PC-9 (cell line): ENCODE measurements at places on chromosomes 7 and 10. TPM values are rescaled to one million over a fixed set of nuclear protein-coding genes. Genes with fewer than 3 reads are reported as not detected.

Gene TSPAN33
- 5.8 and 9.6 TPM in 2 replicates for total RNA-seq

Gene RASA4B
- total RNA-seq = 1.2 and 5.8 TPM in 2 replicates

Gene OR2A1
- total RNA-seq = not detected in 2 replicates

Gene PLPP4
- total RNA-seq = not detected in 2 replicates

Gene CHAT
- not detected in 2 replicates for total RNA-seq

Gene TMEM270
- 0.48 and 0.72 TPM in 2 replicates for total RNA-seq

Gene CPA1
- total RNA-seq = not detected in 2 replicates

Gene FGL2
- not detected in 2 replicates for total RNA-seq

Gene KLF14
- not detected in 2 replicates for total RNA-seq
